ENCODE measurements at places on chromosomes 7 and 10. TPM values are rescaled to one million over a fixed set of nuclear protein-coding genes. Genes with fewer than 3 reads are reported as not detected.

DNA sequence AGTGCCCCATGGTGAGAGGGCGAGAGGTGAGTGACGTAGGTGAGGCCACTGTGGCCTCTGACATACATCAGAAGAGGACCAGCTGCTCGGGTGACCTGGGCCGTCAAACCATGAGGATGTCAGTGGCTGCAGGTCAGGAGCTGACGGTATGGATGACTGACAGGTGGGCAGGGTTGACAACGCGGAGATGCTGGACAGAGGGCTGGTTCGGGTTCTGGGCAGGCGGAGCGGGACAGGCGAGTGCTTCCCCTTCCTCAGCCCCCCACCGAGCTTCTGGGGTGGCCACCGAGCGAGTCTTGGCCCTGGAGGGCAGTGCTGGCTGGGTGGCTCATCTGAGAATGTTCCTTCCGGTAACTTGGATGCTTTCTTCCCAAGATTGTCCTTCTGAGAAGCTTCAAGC is 91.8 kb downstream of the ACTR3B start:
- H3K4me3 ChIP-seq, result no peak overlapping the region
- no peaks in the 10 kb centered on the region for H3K36me3 ChIP-seq
- no peaks in the 10 kb centered on the region for H3K27me3 ChIP-seq
- DNase-seq, result no peak
- H3K4me1 ChIP-seq, result no peaks in the 10 kb centered on the region
- no peak overlapping the region for H3K27ac ChIP-seq

WNT2 gene
- total RNA-seq, result not detected

- no peak for DNase-seq
- no peak overlapping the region for H3K4me3 ChIP-seq
These were observed 30.8 kb downstream of the PRLHR start for GRCh38 chr10:118564652-118565051.

DNA sequence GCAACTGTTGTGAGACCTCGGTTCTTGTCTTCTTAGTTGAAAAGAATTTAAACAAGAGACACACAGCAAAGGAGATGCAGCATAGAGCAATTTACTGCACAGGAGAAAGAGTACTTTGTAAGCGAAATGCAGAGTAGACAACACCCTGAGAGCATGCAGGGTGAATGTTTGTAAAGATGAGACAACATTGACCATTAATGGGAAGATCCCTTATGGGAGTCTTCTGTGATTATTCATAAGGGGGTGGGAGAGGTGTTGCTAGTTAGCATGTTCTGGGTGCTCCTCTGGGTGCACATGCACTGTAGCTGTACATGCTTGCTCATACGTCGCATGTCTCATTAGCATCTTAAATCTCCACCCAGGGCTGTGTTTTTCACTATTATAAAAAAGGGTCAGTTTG is 62.3 kb downstream of the CLRN3 start:
- DNase-seq, result no peak
- H3K36me3 ChIP-seq, result no peaks in the 10 kb centered on the region
- no peaks in the 10 kb centered on the region for H3K27me3 ChIP-seq
- no peak overlapping the region for H3K4me3 ChIP-seq
- no peak overlapping the region for H3K27ac ChIP-seq

- H3K36me3 ChIP-seq, result no peaks in the 10 kb centered on the region
- H3K4me3 ChIP-seq, result no peak overlapping the region
- no peaks in the 10 kb centered on the region for H3K27me3 ChIP-seq
- H3K27ac ChIP-seq, result no peak overlapping the region
These were observed 201.9 kb upstream of the TCERG1L start for GRCh38 chr10:131513445-131513844.

CNTNAP2 gene
- total RNA-seq, result 8.5 TPM

DNA sequence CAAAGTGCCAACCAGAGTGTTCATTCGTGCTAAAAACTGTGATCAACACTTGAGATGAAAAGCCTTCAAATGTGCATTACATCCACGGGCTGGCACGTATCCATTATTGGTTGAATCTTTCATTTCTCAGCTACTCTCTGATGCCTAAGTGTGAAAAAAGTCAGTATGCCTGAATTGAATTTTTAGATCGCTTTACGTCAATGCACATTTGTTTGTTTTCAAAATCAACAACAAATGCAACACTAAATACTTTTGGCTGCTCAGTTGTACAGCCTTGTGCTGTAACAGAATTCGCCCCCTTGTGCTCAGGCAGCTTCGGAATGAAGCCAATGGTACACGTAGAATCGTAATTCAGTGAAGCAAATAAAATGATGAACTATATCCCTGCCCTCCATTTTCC is 446.5 kb upstream of the NRP1 start:
- H3K27me3 ChIP-seq, result no peaks in the 10 kb centered on the region
- no peak overlapping the region for H3K4me3 ChIP-seq
- no peaks in the 10 kb centered on the region for H3K36me3 ChIP-seq
- no peak overlapping the region for H3K27ac ChIP-seq
- H3K4me1 ChIP-seq, result no peaks in the 10 kb centered on the region
- DNase-seq, result no peak

TSPAN33 gene
- total RNA-seq, result 3.8 TPM

CNOT4 gene
- total RNA-seq, result 14.7 TPM

- no peak for DNase-seq
- no peaks in the 10 kb centered on the region for H3K27me3 ChIP-seq
These were observed 5.0 kb downstream of the LRRC27 start for GRCh38 chr10:132336919-132337407.

- no peaks in the 10 kb centered on the region for H3K36me3 ChIP-seq
- no peaks in the 10 kb centered on the region for H3K27me3 ChIP-seq
- DNase-seq, result no peak
- H3K4me3 ChIP-seq, result no peak overlapping the region
- H3K4me1 ChIP-seq, result no peaks in the 10 kb centered on the region
These were observed 18.4 kb upstream of the SORCS3 start for GRCh38 chr10:104622598-104623209.

GRCh38 chr7:5396542-5396941 is 27.1 kb downstream of the TNRC18 start:
- H3K27me3 ChIP-seq, result no peaks in the 10 kb centered on the region
- peak; percentile 49 for DNase-seq
- H3K4me1 ChIP-seq, result peaks cover 20% of the 10 kb centered on the region

DNA sequence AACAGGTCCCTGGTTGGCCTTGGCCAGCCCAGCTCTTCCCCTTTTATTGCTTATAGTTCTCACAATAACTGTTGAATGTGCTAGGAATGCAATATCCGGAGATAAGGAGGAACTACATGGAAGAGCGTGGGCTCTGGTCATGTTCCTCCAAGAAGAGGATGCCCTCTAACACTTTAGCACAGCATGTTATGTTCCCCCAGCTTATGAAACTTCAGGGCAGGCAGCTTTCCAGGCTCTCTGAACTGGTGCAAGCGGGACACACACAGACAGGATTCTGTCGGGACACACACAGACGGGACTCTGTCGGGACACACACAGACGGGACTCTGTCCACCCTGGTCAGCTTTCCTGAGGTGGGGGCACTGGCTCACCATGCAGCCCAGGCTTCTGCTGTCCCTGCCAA is 141.6 kb downstream of the PKD1L1 start:
- no peak overlapping the region for H3K27ac ChIP-seq
- DNase-seq, result no peak

GRCh38 chr10:26467639-26468038 is 29.5 kb downstream of the APBB1IP start:
- no peaks in the 10 kb centered on the region for H3K36me3 ChIP-seq
- no peaks in the 10 kb centered on the region for H3K27me3 ChIP-seq
- H3K27ac ChIP-seq, result no peak overlapping the region
- no peak overlapping the region for H3K4me3 ChIP-seq

DNA sequence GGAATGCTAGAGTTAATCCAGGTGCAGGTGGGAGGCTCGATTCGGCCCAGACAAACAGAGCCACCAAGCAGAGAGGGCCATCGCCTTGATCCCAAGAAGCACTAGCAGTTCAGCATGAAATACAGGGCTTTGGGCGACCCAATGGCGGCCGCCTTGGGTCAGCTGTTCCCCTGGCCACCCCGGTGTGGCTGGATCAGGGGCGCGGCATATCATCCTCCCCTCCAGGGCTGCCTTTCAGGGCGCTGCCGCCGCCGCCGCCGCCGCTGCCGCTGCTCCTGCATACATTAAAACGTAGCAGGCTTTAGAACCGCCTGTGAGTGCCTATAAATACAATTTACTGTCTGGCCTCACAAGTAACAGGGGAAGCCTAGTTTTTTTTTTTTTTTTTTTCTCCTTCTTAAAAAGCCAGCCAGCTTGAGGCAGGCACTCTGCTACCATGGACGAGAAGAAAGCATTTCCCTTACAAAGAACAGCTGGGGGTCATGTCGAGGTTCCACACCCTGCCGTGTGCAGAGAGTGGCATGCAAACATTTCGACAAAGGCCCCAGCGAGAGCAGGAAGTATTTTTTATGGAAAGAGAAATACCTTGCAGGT is 57.7 kb upstream of the EFCAB10 start:
- H3K27me3 ChIP-seq, result no peaks in the 10 kb centered on the region
- peak overlapping the region; percentile 44 for H3K27ac ChIP-seq
- peak overlapping the region; percentile 10 for H3K4me3 ChIP-seq
- DNase-seq, result peak; percentile 44
- no peaks in the 10 kb centered on the region for H3K4me1 ChIP-seq

- H3K4me3 ChIP-seq, result no peak overlapping the region
- H3K36me3 ChIP-seq, result no peaks in the 10 kb centered on the region
- no peak overlapping the region for H3K27ac ChIP-seq
- peaks cover 3% of the 10 kb centered on the region for H3K27me3 ChIP-seq
- no peaks in the 10 kb centered on the region for H3K4me1 ChIP-seq
These were observed 72.5 kb downstream of the GOLGA7B start for GRCh38 chr10:97922022-97922758.

CAV2 gene
- total RNA-seq, result 4.2 TPM

NRF1 gene
- total RNA-seq, result 13.4 TPM

DNA sequence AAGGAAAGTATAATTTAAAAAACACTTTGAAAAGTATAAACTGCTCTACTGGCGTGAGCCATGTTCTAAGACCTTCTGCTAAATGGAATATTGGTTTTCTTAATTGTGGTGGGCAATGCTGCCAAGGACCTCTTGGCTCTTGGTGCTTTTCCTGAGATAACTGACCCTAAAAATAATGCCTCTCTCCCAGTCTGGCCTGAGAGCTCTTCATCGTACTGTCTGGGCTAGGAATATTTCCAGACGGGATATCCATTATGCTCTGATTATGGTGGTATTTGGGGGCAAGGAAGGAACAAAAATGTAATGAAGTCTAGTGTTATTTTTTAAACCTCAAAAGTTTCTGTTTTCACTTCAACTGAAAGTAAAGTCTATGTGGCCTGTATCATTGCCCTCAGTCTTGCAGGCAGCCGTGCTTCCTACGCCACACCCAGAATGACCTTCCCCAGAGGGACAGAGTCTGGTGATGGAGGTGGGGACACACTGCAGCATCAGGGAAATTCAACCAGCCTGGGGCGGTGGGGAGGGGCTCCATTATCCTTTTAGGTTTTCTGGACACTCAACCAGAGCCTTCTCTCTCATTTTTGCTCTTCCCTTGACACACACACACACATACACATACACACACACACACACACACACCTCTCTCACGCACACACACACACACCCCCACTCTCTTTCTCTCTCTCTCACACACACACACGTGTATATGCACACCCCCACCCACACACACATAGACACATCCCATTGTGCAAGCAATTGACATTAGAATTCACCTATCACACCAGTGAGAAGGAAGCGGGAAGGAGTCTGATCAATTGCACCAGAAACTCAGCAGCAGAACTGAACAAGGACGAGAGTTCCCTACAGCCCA is 99.6 kb downstream of the LRRC18 start:
- no peaks in the 10 kb centered on the region for H3K27me3 ChIP-seq
- H3K4me3 ChIP-seq, result no peak overlapping the region
- no peak overlapping the region for H3K27ac ChIP-seq
- DNase-seq, result no peak

DNA sequence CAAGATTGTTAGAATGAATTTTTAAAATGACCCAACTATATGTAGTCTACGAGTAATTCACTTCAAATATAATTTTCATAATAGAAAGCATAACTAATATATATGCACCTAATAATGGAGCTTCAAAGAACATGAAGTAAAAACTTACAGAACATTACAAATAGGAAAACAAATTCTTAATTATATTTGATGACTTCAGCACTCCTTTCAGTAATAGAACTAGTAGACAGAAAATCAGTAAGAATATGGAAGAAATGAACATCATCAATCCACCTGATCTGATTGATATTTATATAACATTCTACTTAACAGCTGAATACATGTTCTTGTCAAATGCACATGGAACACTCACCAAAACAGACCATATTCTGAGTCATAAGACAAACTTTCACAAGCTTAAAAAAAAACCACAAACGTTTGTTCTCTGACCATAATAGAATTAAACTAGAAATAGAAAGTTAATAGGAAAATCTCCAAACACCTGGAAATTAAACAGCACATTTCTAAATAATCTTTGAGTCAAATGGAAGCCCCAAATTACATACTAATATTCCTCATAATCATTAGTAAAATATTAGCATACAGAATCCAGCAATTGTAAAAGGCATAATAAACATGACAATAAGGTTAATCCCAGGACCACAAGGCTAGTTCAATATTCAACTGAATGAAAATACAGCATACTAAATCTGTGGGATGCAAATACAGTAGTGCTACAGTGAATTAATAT is 48.0 kb downstream of the BRAF start:
- DNase-seq, result no peak
- no peak overlapping the region for H3K27ac ChIP-seq
- H3K36me3 ChIP-seq, result no peaks in the 10 kb centered on the region
- H3K4me3 ChIP-seq, result no peak overlapping the region
- H3K27me3 ChIP-seq, result no peaks in the 10 kb centered on the region
- no peaks in the 10 kb centered on the region for H3K4me1 ChIP-seq

OR13A1 gene
- total RNA-seq, result not detected

- no peaks in the 10 kb centered on the region for H3K36me3 ChIP-seq
- DNase-seq, result no peak
- H3K4me3 ChIP-seq, result no peak overlapping the region
- no peak overlapping the region for H3K27ac ChIP-seq
- H3K4me1 ChIP-seq, result no peaks in the 10 kb centered on the region
These were observed 55.1 kb downstream of the CUBN start for GRCh38 chr10:17074541-17074847.

GRCh38 chr7:135374736-135375135 is 135.2 kb downstream of the CNOT4 start:
- no peak overlapping the region for H3K4me3 ChIP-seq
- DNase-seq, result no peak
- no peaks in the 10 kb centered on the region for H3K4me1 ChIP-seq
- no peak overlapping the region for H3K27ac ChIP-seq
- H3K27me3 ChIP-seq, result no peaks in the 10 kb centered on the region

MRM2 gene
- 27.0 TPM for total RNA-seq

DNA sequence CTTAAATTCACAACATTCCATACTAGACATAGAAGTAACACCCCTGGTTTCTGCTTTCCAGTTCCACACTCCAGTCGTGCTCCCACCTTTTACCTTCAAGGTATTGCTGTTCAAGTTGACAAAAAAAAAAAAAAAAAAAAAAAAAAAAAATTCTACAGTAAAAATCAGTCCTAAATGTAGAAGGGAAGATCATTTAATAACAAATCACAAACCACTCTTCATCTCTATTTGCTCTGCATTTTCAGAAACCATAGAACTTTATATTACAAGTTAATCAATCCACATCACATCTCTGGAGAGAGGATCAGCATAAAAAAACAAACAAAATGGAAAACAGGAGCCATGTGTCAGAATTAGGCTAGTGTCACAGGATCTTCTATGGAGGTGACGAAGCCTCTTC is 206.3 kb upstream of the KLF14 start:
- H3K27ac ChIP-seq, result peak overlapping the region; percentile 85
- H3K4me3 ChIP-seq, result peak overlapping the region; percentile 35
- H3K36me3 ChIP-seq, result no peaks in the 10 kb centered on the region
- peaks cover 5% of the 10 kb centered on the region for H3K4me1 ChIP-seq
- no peak for DNase-seq
- H3K27me3 ChIP-seq, result no peaks in the 10 kb centered on the region

- no peaks in the 10 kb centered on the region for H3K4me1 ChIP-seq
- H3K27ac ChIP-seq, result no peak overlapping the region
- DNase-seq, result no peak
These were observed 128.7 kb downstream of the DYNC1I1 start for GRCh38 chr7:95901006-95901405.

Data from colonic mucosa (tissue), 4 donors.